ENCODE measurements at places on chromosomes 6 and 20. TPM values are rescaled to one million over a fixed set of nuclear protein-coding genes. Genes with fewer than 3 reads are reported as not detected.

- H3K27me3 ChIP-seq = no peaks in the 10 kb centered on the region
- H3K36me3 ChIP-seq = no peaks in the 10 kb centered on the region
- H3K4me1 ChIP-seq = peaks cover 38% of the 10 kb centered on the region
- no peak overlapping the region for H3K27ac ChIP-seq
Observed at GRCh38 chr20:1945660-1946059, 48.2 kb downstream of the PDYN start.

Gene BPI
- not detected for total RNA-seq

Gene VGLL2
- total RNA-seq = not detected

GRCh38 chr6:159929819-159930218 is 39.0 kb downstream of the MAS1 start:
- DNase-seq = peak; percentile 28
- no peaks in the 10 kb centered on the region for H3K4me1 ChIP-seq
- no peak overlapping the region for H3K27ac ChIP-seq
- no peak overlapping the region for H3K4me3 ChIP-seq

DNA sequence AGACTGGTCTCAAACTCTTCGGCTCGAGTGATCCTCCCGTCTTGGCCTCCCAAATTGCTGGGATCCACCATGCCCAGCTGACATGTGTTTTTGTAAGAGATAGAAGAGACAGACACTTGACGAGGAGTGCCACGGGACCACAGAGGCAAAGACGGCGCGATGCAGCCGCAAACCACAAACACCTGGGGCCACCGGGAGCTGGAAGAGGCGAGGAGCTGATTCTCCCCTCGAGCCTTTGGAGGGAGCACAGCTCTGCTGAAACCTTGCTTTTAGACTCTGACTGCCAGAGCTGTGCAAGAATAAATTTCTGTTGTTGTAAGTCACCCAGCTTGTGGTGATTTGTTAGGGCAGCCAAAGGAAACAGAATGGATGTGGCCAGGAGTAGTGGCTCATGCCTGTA is 46.9 kb downstream of the TFAP2C start:
- no peak for DNase-seq
- no peaks in the 10 kb centered on the region for H3K4me1 ChIP-seq
- H3K36me3 ChIP-seq = no peaks in the 10 kb centered on the region
- no peak overlapping the region for H3K4me3 ChIP-seq
- H3K27ac ChIP-seq = no peak overlapping the region

GRCh38 chr6:91081452-91082067 is 494.7 kb upstream of the MAP3K7 start:
- peak; percentile 88 for DNase-seq
- H3K27me3 ChIP-seq = no peaks in the 10 kb centered on the region
- H3K36me3 ChIP-seq = no peaks in the 10 kb centered on the region
- H3K27ac ChIP-seq = peak overlapping the region; percentile 56
- H3K4me3 ChIP-seq = no peak overlapping the region
- H3K4me1 ChIP-seq = peaks cover 32% of the 10 kb centered on the region

Data from A673 (cell line).